ENCODE measurements at places on chromosomes 2 and 18.

- DNase-seq = peak; percentile 80
These were observed 215.9 kb downstream of the SOX11 start for GRCh38 chr2:5908071-5908470.

DNA sequence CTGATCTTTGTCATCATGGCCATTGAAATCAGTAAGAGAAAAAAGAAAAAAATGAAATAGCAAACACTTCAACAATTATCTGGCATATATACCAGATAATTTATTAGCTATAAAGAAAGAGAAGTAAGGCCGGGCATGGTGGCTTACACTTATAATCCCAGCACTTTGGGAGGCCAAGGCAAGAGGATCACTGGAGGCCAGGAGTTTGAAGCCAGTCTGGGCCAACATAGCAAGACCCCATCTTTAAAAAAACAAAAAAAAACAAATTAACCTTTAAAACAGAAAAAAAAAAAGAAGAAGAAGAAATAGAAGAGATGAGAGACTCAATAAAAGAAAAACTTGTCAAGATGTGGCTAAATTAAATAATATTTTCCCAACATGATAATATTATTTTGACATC is 61.6 kb upstream of the TGIF1 start:
- DNase-seq = no peak

GRCh38 chr2:197081294-197081693 is 154.8 kb upstream of the PGAP1 start:
- no peak for DNase-seq

DNA sequence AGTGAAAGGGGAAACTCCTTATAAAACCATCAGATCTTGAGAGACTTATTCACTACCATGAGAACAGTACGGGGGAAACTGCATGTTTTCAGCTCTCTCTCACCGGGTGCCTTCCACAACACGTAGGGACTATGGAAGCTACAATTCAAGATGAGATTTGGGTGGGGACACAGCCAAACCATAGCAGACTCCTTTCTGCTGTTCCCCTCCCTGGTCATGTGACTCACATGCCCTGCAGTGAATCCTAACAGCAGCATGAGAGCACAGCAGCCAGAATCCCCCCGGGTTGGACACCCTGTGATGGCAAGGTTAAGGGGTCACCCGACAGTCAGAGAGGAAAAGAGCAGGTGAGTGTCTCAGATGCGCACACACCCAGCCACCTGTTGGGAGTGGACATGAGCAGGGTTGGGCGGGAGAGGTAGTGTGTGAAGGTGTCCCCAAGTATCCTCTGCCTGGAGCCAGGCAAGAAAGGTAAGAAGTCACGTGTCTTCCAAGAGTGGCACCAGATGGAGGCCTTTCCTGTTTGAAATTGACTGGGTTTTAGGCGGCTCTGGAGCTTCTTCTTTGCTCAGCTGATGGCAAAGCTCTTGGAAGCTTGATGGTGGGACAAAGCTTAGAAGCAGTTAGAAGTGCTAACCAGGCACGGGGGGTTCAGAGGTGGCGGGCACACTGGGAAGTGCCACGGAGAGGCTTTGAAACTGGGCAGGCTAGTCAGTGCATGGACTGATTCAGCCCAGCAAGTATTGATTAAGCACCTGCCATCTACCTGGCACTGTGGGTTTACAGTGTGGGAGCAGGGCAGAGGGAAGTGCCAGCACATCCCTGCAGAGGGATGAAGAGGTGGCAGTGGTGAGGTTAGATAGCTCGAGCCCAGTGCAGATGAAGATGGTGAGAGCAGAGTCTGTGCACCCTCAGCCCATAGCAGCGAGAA is 68.7 kb downstream of the RHOB start:
- peak; percentile 22 for DNase-seq

DNA sequence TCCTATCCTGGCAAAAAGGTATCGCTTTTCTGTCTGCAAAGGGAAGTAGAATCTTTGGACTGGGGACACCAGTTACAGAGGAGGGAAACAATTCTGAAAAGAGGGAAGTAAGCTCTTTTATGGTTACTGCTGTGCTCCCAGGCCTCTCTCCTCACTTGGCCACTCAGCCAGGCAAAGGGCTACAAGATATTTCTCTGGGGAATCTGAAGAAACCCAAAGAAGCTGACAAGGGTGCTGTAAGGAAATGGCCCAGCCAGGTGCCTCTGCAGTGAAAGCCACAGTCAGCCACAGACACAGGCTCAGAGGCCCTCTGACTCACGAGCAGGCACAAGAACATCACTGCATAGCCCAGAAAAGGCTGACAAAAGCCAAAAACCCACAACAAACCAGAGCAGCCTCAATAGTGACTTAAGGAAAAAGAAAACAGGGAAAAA is 5.8 kb downstream of the HDLBP start:
- peak; percentile 48 for DNase-seq

DNA sequence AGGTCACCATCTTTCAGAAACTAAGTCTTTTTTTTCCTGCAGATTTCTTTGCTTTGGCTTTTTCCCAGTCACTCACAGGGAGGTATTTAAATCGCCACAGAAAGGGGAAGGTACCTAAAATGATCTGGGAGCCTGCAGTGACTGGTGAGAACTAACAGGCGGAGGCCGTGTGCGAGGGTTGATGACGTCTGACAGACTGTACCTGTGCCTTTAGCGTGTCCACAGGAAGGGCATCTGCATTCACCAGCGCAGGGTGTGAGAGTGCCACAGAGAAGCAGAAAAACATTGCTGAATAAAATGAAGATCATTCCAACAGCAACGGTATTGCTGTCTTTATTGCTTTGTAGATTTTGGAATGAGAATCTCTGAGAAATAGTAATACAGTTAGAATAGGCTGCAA is 5.7 kb downstream of the CTDP1 start:
- DNase-seq = no peak

DNA sequence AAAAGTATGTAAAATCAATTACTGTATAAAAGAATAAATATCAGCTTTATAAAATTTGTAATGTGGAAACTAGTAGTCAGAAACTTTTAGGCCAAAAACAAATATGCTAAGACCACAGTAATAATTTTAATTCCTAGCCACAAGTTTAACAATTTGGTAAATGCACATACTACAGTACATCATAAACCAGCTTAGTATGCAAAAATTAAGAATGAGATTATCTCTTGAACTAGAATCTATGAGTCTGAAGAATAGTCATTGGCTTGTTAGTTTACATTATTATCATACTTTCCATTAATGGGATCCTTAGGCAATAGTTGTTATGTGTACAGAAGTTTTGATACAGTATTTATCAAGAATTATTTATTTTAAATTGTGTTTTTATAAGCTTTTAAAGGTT is 491.9 kb upstream of the FSIP2 start:
- DNase-seq = no peak

DNA sequence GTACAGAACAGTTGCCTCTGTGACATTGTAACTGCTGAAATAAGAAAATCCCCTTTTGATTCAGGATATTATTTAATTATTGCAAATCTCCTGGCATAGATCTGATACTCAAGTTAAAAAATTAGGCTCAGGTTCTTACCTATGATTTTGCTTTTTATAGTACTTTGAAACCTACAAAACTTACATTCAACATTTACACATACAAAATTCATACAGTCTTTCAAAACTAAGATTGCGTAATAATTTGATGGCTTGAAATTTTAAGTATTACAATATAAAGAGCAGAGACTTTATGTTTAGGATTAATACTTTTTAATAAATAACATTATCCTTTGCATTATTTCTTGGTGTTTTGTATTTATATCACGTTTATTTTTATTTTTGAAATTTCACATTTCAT is 291.1 kb downstream of the CCDC102B start:
- no peak for DNase-seq
